GM12878 (cell line): ENCODE measurements at places on chromosomes 5 and 9.

GRCh38 chr5:128842241-128842640, 123.0 kb upstream of the SLC27A6 start:
- DNase-seq, result no peak

DNA sequence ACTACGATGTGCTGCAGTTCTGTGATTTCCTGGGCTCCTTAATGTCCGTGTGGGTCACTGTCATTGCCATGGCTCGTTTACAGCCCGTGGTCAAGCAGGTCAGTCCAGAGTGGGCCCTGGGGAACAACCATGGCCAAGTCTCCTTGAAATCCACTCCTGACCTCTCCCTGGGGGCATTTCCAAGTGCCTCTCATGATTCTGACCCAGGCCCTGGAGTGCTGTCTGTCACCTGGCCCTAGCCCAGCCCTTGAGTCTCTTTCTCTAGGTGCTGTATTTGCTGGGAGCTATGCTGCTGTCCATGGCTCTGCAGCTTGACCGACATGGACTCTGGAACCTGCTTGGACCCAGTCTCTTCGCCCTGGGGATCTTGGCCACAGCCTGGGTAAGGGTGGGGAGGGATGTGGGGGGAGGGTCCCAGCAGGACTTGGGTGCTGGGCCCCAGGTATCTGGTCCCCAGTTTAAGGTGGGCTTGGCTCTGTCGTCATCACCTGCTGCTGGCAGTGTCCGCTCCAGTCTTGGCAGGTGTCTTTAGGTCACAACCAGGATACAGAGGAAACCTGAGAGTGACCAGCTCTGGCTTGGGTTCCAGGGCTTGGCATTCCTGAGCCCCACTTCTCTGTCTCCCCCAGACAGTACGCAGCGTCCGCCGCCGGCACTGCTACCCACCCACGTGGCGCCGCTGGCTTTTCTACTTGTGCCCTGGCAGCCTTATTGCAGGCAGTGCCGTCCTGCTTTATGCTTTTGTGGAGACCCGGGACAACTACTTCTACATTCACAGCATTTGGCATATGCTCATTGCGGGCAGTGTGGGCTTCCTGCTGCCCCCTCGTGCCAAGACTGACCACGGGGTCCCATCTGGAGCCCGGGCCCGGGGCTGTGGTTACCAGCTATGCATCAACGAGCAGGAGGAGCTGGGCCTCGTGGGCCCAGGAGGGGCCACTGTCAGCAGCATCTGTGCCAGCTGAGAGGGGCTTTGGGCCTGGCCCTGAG, 17.0 kb downstream of the OR13J1 start:
- DNase-seq, result no peak

DNA sequence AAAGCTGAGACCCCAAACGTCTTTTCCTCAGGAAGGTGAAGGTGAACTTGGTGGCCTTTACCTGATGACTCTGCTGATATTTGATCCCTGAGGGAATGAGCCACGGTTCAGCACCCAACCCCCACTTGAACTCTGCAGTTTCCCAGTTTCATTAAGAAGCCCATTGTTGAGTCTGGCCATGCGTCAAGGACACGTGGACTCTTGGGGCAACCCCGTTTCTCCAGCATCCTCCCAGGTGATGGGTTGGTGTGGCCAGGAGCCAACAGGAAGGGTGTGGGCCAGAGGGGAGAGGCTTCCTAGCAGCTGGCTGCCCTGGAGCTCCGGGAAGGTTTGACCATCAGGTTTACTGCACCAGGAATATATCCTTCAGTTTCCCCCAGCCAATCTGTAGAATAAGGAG, 59.5 kb upstream of the GNE start:
- DNase-seq, result no peak

- DNase-seq, result no peak
Observed at GRCh38 chr5:71836559-71837112, 117.6 kb downstream of the CARTPT start.
